Jurkat, Clone E6-1 (cell line): ENCODE measurements at places on chromosomes 12 and 14.
A peak's percentile ranks its signal among the peaks of the same experiment; 100 is the strongest.

- DNase-seq: peak; percentile 51
These were observed 378.9 kb downstream of the FUT8 start for GRCh38 chr14:65791191-65791981.

DNA sequence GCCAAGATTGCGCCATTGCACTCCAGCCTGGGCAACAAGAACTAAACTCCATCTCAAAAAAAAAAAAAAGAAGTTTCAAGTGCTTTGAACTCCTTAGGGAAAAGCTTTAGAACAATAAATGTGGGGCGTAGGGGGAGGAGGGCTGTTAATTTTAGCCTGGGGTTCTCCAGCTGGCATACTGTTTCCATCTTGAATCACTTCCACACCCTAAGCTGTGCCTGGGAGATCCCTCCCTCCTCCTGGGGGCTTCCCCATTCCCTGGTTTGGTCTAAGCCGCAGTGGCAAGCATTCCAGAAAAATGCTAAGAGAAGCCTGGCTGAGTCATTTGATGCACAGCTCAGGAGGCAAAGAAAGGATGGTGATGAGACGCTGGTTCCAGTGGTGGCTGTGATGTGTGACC, 2.3 kb upstream of the ZNF384 start:
- DNase-seq: no peak

- no peak for DNase-seq
These were observed 6.9 kb downstream of the C1QL4 start for GRCh38 chr12:49330032-49330619.

GRCh38 chr12:43861015-43861839, 25.3 kb downstream of the TMEM117 start:
- DNase-seq: no peak

DNA sequence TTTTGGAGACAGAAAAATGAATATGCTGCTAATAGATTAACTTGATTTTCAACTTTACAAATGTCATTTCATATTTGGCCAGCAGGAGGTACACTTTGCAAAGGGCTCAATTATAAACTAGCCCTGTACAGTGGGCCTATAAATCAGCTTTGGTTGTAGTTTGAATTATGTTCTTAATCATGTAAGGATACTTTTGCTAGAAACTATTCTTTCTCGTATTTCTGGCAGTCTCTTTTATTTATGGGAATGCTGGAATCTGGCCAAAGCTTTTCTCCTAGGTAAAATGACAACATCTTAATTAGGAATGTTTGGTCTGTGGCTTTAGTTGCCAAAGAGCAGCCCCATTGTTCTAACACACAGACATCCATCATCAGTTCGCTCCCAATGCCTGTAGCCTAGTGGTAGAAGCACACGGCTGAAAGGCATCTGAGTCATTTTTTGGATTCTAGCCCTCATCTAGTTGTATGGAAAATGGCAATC, 1322.3 kb upstream of the SEL1L start:
- peak; percentile 17 for DNase-seq

DNA sequence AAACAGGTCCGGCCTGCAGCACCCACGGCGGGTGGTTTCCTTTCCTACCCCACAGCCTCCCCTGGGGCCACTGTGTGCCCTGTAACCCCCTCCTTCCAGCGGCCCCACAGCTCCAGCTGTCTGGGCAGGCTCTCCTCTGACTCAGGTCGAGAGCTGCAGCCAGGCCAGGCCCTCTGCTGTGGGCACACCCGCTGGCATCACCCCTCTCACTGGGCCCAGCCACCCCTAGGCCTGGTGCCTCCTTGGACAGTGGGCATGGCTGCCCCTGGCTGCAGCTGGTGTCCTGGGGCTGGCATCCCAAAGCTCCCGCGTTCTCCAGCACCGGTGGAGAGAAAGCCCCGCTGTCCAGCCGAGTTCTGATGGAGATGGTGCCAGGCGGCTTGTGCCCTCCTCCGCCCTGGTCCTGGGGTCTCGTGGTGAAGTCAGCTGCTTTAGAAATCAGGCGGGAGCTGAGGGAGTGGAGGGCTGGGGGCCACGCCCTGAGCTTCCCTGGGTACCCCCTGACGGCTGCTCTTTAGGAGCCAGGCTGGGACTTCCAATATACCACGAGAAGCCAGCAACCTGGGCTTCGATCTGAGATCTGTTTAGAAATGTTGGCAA, 114.9 kb downstream of the KIF26A start:
- no peak for DNase-seq

- peak; percentile 16 for DNase-seq
These were observed 1.6 kb downstream of the CMKLR1 start for GRCh38 chr12:108337235-108338223.

DNA sequence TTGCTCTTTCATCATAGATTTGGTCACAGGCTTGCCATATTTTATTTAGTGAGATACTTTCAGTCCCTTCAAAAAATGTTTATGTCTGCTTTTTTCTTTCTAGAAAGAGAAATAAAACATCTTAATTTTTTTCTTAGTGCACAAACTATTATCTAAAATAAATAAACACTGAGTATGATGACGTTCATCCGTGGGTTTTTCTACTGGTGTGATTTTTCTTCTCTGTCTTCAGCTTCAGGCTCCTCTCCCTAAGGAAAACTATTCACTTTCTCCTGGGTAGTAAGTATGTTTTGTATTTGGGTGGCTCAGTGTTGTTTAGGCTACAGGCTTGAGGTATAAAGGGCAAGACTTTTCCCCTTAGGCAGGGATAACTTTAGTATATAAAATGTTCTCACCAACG, 154.7 kb downstream of the DACT1 start:
- DNase-seq: no peak

GRCh38 chr12:74286254-74286653, 251.4 kb upstream of the ATXN7L3B start:
- no peak for DNase-seq

- DNase-seq: no peak
These were observed 37.3 kb upstream of the RCOR1 start for GRCh38 chr14:102554821-102555819.

DNA sequence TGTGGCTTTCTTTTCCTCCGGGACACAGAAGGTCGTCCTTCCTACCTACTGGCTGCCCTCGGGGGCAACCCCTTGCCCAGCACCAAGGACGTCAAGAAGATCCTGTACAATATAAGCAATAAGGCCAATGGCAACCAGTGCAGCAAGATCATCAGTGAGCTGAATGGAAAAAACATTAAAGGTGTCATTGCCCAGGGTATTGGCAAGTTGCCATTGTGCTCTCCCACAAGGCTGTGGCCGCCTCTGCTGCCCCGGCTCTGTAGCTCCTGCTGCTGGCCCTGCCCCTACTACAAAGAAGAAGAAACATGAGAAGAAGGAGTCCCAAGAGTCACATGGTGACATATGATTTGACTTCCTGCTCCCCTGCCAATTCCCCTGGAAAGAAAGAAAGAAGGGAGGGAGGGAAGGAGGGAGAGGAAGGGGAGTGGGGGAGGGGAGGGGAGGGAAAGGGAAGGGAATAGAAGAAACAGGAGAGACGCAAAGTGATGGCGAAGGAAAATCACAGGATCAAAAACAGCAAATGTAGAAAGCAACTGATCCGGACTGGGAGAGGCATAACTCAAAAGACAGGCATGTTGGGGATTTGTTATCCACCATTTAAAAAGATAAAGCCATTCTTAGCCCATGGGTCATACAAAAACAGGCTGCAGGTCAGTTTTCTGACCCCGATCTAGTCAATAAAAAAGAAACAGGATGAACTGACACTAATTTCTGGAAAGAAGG, 61.3 kb upstream of the RESF1 start:
- no peak for DNase-seq

DNA sequence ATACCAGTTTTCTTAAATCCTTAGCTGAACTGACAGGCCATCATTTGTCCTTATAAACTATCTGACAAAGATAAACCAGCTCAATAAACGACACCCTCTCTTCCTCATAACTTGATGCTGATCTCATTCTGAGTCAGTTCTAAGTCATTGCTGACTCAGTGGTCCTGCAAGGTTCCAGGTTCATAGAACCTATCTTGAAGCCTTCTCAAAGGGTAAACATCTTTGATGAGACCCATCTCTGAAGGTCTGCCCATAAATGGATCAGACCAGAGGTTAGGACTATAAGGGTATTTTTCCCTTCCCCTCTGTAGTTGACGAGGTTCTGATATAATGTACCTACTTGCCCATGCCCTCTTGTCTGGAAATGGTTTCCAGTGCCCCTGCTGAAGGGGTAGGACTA, 11.9 kb downstream of the NAA25 start:
- no peak for DNase-seq

DNA sequence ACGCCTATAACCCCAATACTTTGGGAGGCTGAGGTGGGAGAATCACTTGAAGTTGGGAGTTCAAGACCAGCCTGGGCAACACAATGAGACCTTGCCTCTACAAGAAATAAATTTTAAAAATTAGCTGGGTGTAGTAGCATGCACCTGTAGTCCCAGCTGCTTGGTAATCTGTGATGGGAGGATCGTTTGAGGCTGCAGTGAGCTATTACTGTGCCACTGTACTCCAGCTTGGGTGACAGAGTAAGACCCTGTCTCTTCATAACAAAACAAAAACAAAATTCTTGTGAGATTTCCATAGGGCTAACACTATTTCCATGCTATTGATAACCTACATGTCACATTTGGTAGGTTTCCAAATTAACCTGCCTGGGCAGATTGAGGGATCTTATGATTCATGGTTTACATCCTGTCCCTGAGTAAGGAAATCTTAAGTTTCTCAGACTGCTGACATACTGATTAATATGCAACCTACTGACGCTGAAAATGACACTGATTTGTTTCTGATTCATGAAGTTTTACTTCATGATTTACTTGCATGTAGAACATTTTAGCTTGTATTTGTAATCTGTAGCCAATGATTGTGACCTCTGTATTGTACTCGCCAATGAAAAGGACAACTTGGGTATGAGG, 15.9 kb downstream of the ATP6V1D start:
- no peak for DNase-seq

- no peak for DNase-seq
These were observed 2.2 kb downstream of the ATP6V1D start for GRCh38 chr14:67357186-67357968.

- no peak for DNase-seq
These were observed 50.6 kb downstream of the SCAF11 start for GRCh38 chr12:45939759-45940158.

DNA sequence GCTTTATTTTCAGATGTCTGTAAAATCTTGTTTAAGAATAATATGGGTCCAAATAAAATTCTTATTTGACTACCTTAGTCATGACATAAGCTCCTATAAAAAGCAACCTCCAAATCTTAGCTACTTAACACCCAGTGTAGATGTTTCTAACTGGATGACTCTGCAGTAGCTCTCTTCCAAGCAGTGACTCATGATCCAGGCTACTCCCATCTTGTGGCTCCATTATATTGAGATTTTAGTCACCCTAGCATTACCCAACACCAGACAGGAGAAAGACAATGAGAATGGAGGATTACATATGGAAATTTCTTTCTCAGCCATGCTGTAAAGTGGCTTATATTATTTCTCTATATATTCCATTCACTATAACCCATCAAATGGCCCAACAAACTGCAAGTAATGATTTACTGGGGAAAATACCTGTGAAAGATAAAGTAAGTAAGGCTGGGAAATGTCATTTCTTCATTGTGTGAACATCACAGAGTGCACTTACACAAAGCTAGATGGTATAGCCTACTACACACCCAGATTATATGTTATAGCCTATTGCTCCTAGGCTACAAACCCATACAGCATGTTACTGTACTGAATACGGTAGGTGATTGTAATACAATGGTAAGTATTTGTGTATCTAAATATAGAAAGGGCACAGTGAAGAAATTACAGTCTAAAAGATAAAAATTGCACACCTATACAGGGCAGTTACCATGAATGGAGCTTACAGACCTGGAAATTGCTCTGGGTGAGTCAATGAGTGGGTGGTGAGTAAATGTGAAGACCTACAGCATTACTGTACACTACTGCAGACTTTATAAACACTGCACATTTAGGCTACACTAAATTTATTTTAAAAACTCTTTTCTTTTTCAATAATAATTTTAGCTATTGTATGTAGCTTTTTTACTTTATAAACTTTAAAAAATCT, 163.2 kb downstream of the DYRK2 start:
- DNase-seq: no peak

DNA sequence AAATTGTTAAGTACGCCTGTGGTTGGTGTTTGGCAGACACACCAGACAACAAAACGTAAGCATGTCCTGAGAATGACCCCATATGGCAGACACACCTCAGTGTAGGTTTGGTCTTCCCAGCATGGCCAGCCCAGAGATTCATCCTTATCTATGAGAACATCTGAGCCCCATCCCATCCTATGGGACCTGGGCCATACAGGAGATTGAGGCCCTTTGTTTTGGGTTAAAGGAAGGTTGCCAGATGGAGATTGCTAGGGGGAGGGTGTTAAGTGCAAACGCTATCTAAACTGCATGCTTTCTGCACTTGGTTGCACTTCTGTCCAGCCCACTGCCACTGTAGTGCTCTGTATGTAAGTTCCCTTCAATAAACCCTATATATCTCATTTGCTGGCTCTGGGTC, 4.1 kb upstream of the PCNX4 start:
- DNase-seq: no peak

GRCh38 chr12:75905922-75906321, 125.7 kb downstream of the PHLDA1 start:
- no peak for DNase-seq

- DNase-seq: no peak
These were observed 80.3 kb upstream of the SSTR1 start for GRCh38 chr14:38127356-38127755.

DNA sequence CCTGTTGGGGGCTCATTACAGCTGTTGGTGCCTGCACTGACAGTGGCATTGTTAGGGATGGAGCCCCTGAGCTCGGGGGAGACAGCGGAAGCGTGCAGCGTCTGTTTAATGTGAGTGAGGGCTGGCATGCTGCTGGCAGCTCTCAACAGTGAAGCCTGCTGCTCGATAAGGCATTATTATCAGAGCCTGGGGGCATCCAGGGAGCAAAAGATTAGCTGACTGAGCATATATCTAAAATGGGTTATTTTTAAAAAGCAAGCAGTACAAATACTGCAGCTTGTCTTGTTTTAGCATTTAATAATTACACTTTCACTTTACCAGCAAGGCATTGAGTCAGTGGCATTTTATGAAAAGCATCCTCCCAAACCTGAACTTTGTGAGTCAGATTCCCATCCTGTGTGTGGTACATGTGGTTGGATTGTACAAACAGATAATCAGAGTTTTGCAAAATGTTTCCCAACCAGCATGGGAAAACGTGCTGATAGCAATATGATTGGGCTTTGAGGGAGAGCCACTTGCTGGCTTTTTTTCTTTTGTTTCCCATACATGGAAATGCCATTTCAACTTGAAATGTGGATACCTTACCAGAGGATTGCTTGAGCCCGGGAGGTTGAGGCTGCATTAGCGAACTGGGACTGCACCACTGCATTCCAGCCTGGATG, 150.8 kb downstream of the PRKCH start:
- DNase-seq: peak; percentile 82

- DNase-seq: no peak
These were observed 5.5 kb upstream of the ATN1 start for GRCh38 chr12:6921996-6922946.

GRCh38 chr12:131682510-131682895, 28.4 kb upstream of the SFSWAP start:
- DNase-seq: peak; percentile 72

DNA sequence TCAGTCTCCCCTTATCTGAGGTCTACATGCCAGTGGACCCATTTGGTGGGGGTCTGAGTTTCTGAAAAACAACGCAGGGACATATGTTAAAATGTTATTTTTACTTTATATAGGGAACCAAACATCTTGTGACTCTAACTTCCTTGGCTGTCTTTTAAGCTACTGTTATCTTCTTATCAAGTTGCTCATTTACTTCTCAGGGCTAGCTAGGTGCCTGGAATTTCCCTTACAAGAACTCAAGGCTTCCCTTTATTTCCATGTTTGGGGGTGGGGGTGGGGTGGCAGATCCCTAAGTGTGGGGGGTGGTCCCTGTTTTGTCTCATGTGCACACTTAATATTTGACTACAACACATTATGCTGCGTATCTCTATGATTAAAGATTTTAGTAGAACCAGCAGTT, 31.6 kb downstream of the PPP1R36 start:
- DNase-seq: no peak
